ENCODE measurements at places on chromosomes 5 and 9.

DNA sequence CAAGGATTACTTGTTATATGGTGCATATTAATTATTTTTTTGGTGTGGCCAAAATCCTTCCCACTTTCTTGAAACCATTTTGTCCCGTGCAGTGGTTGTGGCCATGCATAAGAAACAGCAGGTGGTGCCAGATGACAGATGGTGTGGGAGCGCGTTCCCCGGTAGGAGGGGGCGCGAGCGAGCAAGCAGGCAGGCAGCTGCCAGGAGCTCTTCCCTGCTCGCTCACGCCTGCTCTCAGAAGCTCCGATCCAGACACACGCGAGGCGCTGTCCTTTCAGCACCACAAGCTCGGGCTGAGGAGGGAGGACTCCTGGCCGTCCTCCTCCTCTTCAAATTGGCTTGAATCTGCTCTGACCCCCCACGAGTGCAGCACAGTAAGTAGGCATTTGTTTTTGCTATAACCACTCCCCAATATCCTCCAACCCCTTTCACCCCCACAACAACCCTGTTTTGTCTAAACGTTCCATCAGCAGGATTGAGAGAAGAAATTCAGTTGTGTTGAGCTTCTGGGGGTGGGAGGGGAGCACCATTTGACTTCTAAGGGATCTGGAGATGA, at the start of gene NSG2:
Gene NSG2, plus strand, starts transcription at position 237 of the 556 bp plus-strand sequence. CDS start 1,050 bp downstream, outside the sequence.
- peak; percentile 87 for DNase-seq

DNA sequence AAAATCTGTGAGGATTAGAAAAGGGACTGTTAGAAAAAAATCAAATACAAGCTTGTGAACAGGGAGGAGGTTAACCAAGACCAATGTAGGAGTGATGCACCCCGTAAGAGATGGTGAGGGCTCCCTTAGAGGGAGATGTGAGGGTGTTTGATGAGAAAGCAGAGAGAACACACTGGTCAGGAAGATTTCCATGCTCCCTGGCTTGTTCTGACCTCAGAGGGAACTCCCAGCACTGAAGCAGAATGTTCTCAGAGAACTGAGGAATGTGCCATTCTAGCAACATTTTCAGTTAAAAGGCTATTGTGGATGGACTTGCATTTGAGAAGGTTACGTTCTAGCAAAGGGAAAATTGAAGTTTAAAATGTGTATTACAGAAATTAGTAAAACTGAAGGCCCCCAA, 110.6 kb downstream of the HTR4 start:
- no peak for DNase-seq

GRCh38 chr9:88781628-88782391, 209.5 kb upstream of the S1PR3 start:
- DNase-seq = peak; percentile 65

GRCh38 chr5:149567226-149567625, 14.1 kb upstream of the ARHGEF37 start:
- no peak for DNase-seq

GRCh38 chr5:143151056-143151700, 252.3 kb downstream of the NR3C1 start:
- no peak for DNase-seq

DNA sequence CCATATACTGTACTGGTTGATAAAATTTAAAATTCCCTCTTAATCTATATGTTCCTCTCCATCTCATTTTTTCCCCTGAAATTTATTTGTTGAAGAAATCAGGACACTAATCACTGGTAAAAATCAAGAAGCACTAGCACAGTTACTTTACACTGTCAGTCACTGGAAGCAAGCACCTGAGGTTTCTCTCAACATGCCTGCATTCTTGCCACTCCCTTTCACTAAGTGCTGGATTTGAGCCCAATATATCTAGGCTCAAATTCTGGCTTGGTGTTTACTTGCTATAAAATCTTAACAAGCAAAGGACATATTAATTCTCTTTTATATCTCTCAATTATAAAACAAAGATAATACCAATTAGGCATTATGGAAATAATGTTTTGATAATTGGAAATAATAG, 58.6 kb downstream of the DIAPH1 start:
- DNase-seq = peak; percentile 29

DNA sequence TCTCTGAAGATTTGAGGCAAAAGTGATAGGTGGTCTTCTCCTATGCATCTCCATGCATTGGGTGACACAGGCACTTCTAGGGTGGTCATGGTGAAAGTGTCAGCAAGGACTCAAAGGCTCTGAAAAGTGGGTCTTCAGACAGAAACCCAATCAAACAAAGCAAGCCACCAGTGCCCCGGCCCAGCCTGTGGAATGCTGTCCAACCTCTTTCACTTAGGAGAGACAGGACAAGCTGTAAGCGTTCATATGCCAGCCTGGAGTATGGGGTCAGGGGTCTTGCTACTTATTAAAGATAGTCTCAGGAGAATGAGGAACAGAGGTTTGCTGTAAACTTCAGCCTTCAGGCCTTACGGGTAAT, 324.5 kb downstream of the GADD45G start:
- no peak for DNase-seq

DNA sequence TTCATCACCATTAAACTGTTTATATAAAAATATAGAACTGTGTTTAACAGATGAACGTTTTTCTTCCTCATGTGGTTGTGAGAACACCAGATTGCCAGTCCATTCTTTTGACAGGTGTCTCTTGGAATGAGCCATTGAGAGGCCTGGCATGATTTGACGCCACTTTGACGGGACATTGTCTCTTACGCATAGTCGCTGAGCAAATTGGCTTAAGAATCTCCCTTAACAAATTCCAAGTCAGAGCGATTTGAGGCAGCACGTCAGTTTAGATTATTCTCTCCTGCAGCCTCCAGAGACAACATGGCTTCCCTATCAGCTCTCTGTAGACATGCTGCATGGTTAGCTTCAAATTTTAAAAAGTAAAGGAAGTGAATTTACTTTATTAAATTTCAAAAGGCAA, 510.7 kb upstream of the ACO1 start:
- DNase-seq = no peak

DNA sequence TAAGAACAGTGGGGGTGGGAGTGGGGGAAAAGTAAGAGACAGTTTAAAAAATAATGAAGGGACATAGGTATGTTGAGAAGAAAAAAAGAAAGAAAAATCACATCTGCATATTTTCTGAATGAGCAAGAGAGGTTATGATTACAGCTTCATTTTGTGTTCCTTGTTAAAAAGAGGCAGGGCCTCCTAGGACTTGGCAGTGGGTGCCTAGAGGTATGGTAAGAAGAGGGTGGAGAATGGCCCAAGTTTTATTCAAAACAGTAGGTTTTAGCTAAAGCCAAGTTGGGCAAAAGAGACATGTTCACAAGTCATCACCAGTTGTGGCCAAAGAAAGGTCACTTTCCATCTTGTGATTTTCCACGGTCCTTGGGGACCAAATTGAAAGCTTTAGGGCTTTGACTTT, 643.4 kb downstream of the CCDC171 start:
- DNase-seq = no peak

DNA sequence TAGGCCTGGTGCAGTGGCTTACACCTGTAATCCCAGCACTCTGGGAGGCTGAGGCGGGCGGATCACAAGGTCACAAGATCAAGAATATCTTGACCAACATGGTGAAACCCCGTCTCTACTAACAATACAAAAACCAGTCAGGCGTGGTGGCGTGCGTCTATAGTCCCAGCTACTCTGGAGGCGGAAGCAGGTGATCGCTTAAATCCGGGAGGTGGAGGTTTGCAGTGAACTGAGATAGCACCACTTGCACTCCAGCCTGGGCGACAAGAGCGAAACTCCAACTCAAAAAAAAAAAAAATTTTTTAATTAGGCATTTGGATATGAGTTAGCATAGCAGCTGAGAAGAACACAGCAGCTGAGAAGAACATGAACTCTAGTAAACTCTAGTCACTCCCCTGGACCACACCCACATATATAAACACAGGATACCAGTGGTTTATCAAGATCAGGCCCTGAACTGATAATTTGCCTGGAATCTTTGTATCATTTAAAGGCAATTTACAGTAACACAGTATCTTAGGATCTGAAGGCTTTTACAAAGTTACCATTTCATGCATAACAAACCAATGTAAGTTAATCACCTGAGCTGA, 4.6 kb upstream of the UGCG start:
- DNase-seq = no peak

DNA sequence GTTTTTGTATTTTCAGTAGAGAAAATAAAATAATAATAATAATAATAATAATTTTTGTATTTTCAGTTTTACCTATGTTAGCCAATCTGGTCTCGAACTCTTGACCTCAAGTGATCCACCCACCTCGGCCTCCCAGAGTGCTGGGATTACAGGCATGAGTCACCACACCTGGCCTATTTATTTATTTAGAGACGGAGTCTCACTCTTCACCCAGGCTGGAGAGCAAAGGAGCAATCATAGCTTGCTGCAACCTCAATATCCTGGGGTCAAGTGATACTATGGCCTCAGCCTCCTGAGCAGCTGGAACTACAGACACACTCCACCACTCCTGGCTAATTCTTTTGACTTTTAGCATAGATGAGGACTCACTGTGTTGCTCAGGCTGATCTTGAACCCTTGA, 167.5 kb downstream of the TLE1 start:
- no peak for DNase-seq

DNA sequence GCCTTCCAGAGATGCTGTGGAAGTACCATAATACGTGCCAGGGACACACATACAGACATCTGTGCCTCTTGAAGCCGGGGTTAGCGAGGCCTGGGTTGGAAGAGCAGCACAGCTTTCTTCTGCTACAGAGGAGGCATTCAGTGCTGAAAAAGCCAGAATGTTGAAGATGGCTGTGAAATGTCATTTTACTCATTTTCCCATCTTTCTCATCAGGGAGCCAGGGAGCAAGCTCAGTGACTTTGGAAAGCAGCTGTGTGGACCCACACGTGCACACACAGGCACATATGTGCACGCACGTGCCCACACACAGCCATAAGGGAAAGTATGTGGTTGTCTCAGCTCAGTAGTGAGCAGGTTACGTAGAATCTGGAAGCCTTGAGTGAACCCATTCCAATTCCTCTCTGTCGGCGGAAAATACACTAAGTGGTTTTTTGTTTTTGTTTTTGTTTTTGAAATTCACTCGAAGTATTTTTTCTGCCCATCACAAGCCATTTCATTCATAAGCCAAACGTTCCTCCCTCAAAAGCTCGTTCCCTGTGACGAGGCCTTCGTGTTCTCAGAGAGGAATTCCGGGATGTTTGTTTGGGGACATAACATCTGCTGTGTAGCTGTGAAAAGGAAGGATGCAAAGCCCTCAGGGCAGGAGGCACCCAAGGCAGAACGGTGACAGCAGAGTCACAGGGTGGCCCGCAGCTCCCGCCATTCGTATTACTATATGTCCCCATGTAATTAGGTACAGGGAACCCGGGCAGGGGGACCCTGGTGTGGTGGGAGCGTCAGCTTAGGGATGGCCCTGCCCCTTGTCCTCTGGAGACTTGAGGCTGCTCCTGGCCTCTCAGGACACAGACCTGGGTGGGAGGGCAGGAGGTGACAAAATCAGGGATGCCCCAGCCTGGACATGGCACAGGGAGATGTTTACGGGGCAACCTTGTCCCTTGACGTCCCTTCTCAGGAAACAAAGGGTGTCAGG, 29.0 kb upstream of the ANKRD33B start:
- no peak for DNase-seq

DNA sequence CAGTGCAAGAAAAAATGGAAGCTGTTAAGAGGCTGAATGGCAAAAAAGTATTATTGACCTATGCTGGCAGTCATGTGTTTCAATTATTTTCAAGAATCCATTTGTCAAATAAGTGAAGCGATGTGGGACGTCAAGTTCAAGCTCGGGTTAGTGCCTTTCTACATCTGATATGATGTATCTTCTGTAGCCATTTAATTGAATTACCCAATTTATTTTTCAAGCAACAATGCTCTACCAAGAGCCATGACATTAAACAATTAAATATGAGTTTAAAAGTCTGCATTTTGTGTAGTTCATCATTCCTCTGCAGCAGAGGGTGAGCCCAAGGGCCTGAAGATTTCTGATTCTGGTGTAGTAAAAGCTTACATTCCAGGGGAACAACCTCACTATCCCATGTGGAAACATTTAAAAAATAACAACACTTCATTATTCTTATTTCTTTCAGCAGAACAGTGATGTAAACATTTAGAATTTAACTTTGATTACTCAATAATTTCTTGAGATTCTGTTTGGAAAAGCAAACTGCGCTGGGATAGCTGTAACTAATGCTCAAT, 619.7 kb upstream of the ARRDC3 start:
- peak; percentile 58 for DNase-seq

DNA sequence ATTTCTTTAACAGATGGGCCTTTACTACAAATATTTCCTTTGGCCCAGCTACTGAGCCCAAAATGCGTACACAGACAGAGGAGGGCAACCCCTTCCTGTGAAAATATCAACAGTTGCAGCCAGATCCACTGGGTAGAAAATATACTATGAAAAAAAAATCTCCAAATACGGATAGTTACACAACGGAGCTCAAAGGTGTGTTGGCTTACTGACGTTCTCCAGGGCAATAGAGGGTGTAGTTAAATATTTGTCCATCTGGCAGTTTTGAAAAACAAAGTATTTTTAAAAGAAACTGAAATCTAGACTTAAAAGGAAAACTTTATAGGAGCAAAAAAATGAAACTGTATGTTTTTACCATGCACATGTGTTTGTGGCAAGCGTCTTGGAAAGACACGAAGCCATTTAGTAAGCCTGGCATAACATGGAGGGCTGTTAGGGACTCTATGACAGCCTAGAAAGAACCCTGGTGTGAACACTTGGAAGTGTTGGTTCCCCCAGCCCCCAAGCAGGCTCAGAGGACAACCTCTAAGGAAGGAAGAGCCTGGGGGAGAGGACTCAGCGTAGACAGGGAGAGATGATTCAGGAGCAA, 157.8 kb upstream of the TRPM3 start:
- no peak for DNase-seq

DNA sequence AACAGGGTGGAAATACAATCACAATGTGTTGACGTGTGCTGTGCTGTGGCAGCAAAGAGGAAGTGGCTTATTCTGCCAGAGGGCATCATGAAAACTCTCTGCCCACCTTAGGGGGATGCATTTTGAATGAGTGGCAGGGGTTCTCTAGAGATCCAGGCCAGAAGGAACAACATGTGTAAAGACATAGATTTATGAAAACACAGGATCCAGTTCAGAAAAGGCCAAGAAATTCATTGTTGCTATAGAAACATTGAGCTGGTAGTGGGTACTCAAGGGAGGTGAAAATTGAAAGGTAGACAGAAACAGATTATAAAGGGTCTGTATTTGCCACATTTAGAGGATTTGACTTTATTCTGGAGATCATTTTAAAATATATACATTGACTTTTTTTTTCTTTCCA, 417.7 kb downstream of the ENC1 start:
- DNase-seq = no peak

DNA sequence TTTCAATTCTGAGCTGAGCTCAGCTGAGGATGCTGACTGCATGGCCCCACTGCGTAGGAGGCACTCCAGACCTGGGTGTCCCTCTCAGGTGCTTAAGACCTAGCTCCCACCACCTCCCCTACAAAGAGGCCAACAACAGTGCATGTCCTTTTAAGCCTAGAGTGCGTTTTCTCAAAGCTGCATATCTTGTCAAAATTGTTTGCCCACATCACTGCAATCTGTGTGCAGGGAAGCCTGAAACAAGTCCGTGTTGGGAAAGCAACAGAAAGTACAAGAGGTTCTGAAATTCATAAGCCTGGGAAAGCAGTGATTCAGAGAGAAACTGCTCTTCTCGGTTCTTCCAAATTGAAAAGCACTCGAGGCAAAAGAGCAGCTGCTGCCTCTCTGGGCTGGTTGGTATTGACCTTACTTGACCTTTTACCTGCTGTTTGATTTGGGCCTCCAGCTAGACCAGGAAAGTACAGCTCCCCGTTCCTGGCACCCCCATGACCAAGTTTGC, 238.4 kb downstream of the NR2F1-AS1 start:
- no peak for DNase-seq
